ENCODE measurements at places on chromosomes 11 and 22.

DNA sequence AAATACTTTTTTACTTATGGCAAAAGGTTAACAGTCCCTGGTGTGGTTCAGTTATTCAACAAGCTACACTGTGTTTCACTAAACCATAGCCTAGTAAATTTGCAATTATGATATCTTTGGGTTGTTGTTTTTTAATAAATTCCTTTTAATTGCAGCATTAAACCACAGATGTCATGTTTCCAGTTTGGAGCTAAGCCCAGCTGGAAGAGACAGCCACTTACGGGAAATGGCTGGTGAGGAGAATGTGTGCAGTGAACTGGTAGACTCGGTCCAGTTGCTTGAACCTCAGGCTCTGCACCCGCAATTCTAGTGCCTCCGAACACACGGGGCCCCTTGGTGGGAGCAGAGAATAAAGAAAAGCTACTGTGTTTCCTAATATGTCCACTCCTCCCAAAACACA, 70.8 kb downstream of the WNT11 start:
- no peak for DNase-seq

- no peak for DNase-seq
These were observed 274.6 kb downstream of the BRD1 start for GRCh38 chr22:49553076-49553475.

GRCh38 chr22:22926370-22927195, 39.0 kb downstream of the IGLL5 start:
- no peak for DNase-seq

DNA sequence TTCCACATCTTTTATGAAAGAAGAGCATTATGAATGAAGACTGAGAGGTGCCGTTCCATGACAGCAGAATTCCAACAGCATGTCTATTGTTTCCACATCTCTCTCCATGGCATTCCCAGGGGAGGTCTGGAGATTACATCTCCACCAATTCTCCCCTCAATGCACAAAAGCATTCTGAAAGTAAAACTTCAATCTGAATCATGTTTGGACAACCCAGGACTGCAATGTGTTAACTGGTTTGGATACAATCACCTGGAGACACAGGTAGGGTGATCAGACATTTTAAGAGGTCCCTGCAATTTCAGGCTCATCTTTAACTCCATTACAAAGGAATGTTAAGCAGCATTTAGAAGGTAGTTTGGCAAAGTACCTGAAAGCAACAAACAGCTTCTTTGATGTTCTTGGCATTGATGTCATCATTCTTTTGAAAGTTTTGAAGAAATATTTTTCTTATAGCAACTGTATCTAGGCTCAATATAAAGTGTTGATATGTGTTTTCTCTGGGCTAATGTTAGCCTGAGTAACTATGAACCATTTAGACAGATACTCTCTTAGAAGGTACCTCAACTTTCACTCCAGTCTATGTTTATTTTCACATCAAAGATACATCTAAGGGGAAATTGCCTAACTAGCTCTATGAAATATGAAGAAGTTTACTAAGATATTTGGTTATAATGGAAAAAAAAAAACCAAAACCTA, 181.4 kb upstream of the MTMR2 start:
- DNase-seq: no peak

DNA sequence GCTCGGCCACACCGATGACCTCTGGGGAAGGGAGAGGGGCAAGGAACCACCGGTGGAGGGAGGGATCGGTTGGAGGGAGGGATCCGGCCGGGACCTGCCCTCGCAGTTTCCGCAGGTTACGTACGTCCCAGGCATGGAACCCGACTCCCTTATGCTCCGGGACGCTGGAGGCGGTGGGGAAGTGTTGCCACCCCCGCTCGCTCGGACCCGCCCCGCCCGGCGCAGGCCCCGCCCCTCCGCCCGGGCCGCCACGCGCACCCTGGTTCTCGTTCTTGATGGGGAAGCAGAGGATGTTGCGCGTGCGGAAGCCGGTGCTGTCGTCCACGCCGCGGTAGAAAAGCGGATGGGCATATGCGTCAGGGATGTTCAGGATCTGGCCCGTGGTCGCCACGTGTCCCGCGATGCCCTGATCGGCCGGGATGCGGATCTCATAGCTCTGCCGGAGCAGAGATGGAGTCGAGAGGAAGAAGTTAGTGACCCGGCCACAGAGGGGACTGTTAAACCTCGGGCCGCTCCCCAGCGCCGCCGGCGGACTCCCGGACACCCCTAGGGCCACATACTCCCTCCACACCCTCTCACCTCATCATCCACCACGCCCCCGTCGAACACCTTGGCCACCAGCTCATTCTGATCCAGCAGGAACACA, 89.8 kb downstream of the PDE2A start:
- no peak for DNase-seq

DNA sequence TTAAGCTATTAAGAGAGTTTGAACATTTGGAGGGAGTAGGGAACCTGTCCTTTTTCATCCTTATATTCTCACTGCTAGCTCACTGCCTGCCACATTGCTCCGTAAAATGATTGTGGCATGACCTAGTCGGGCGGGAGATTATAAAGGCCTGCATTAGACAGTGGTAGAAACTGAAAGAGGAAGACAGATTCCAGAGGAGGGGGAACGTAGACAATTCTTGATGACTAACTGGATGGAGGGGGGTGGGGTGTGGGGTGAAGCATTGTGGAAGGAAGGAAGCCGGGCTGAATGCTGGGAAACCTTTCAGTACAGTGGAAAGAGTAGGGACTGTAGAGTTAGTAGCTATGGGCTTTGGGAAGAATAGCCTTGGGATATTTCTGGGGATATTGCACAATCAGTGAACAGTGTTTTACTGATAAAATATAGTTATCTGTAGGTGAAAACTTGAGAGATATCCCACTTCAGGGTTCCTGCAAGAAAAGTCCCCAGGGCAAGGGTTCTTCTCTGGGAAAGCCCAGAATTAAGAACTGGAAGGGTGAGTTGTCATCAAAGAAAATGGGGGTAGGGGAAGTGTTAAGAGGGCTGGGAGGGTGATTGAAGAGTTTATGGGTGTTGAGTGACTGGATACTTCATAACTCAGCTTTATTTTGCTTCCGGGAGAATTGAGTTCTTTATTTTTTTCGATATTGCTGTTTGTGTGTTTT, 2.1 kb downstream of the MED15 start:
- peak; percentile 92 for DNase-seq

DNA sequence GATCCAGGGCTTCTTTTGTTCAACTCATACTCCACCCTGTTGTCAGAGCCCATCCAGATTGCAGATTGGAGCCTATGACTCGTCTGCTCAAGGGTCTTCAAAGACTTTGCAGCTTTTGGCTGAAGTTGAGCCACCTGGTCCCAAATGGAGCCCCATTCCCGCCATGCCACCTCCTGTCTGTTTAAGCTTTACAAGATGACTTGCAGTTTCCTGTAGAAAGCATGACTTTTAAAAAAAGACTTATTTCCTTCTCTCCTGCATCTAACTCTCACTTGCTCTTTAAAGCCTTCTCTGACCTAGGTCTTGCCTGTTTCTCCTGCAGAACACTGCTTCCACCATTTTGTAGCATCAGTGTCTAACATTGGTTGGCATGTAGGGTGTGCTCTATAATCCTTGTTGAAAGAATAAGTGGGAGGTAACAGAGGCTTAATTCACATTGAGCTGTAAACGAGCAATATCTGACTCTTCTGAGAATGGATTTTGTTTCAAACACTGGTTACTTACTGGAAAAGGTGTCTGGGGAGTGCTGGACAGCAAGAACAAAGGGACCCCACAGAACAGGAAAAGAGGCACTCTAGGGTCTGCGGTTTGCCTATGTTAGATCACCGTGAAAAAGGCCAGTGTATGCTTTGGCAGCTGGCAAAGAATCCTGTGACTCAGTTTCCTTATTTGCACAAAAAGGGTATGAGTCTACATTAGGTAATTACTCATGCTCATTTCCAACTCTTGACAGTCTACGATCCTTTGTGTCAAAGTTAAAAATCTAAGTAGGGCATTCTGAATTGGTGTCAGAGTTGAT, 30.3 kb downstream of the NF2 start:
- DNase-seq: peak; percentile 83

GRCh38 chr11:18699269-18699596, 654 bp downstream of the TMEM86A start:
- DNase-seq: no peak

DNA sequence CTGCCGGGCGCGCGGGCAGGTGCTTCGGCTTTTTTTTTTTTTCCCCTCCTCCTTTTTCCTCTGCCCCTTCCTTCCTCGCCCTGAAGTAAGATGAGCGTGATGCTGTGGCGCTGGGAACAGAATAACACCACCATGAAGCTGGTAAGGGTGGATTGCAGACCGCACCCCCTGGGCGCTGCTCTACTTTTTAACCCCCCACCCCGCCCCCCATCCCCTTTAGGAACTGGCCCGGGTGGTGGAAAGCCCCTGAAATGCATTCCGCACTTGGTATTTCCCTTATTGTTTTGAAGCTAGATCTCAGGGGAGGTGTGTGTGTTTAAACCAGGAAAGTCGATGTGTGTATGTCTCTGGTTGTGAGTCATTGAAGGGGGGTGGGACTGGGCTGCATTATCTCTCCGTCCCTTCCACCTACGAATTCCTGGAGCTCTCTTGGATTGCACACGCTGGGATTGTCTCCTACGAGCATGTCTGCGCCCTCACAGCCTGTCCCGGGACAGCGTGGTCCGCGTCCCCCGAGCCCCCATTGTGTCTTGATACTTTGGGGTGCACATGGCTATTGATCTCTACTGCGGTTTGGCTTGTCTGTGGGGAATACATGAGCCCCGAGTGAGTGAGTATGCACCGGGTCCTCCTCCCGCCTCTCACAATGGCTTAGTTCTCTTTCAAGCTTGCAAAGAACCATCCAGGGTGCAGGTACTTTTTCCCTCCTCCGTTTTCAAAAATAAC, 64.9 kb downstream of the NAV2 start:
- DNase-seq: peak; percentile 70

GRCh38 chr11:35563484-35564244, 38.2 kb upstream of the PAMR1 start:
- no peak for DNase-seq
